ENCODE measurements at places on chromosomes 5 and 9. TPM values are rescaled to one million over a fixed set of nuclear protein-coding genes. Genes with fewer than 3 reads are reported as not detected.

Gene CMYA5
- total RNA-seq: 0.15 TPM

Gene ACSL6
- 6.0 TPM for total RNA-seq

Gene HCN1
- total RNA-seq: not detected

Gene FBN2
- total RNA-seq: not detected

Gene GBGT1
- total RNA-seq: 3.6 TPM

Gene BNC2
- not detected for total RNA-seq

Gene TMEFF1
- total RNA-seq: 0.24 TPM

Gene SPINK6
- not detected for total RNA-seq

Gene LTC4S
- 1.1 TPM for total RNA-seq

Gene GZMA
- 16.9 TPM for total RNA-seq

Gene PDZD2
- not detected for total RNA-seq

Gene BAAT
- total RNA-seq: not detected

Gene SLC27A6
- not detected for total RNA-seq

Gene GRAMD2B
- total RNA-seq: 10.4 TPM

Gene OCLN
- total RNA-seq: 0.68 TPM

Gene FBXW5
- total RNA-seq: 66.8 TPM

Gene ANKRD31
- total RNA-seq: 0.29 TPM

Gene BBLN
- total RNA-seq: 90.1 TPM

Gene OGN
- total RNA-seq: not detected

Gene ENHO
- 0.26 TPM for total RNA-seq

Gene KCNMB1
- not detected for total RNA-seq

Gene CCDC152
- total RNA-seq: 6.2 TPM

Gene HACD4
- 2.4 TPM for total RNA-seq

Gene KYAT1
- 15.9 TPM for total RNA-seq

Gene PCAT7
- total RNA-seq: not detected

Gene EQTN
- total RNA-seq: not detected

Data from activated CD4-positive, alpha-beta memory T cell treated with anti-CD3 and anti-CD28 coated beads for 36 hours (primary cell).